ENCODE measurements at places on chromosomes 5 and 9. TPM values are rescaled to one million over a fixed set of nuclear protein-coding genes. Genes with fewer than 3 reads are reported as not detected.

- DNase-seq, result peak; percentile 62
Observed at GRCh38 chr9:106878934-106879333, 16.0 kb downstream of the ZNF462 start.

DNA sequence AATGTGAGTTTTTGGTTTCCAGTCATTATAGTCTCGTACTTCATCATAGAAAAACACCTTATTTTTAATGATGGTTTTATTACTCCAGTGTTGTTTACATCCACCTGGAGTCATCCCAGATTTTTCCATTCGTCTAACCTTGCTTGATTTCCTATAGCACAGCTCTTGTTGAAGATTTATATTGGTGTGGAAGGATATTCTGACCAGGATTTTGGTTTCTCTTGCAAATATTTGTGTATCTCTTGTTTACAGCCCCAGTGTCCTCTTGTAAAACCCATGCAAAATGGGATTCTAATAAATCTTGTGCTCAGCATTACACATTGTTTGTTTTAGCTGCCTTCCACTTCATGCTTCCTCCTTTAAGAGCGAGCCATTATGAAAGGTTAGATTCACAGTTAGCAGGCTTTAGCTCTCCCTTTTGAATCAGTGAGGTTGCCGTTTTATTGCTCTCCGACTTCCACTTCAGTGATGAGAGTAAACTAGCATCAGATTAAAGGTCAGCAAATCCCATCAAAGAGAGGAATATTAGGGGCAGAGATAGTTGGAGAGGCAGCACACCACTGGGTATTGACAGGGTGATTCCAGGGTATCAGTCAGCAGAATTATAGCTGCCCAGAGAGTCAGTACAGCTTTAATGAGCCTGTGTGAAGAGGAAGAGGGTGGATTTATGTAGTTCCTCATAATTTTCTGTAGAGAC is 157.1 kb downstream of the PBX3 start:
- no peak for DNase-seq

The PCDHAC1 gene
- 1.8 TPM for total RNA-seq

The PNPLA7 gene
- 27.7 TPM for total RNA-seq
